ENCODE measurements at places on chromosomes 1 and 21.

DNA sequence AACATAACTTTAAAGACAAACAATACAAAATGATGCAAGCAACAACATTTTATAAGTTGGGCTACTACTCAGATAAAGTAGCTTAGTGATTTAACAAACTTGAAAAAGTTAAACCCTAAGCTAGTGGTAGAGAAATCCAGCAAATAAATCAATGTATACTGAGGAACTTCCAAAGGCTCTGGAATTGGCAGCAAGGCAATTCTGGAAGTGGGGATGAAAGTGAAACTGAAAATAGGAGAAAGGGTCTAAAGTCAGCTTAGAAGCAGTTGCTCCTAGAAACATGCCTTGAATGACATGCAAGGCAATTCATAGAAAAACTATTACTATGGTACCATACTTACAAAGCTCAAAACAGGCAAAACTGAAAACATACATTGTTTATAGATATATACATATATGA is 90.0 kb upstream of the CAMK1G start:
- no peak for DNase-seq

GRCh38 chr21:33985117-33986050 is 69.8 kb upstream of the ATP5PO start:
- DNase-seq = no peak

DNA sequence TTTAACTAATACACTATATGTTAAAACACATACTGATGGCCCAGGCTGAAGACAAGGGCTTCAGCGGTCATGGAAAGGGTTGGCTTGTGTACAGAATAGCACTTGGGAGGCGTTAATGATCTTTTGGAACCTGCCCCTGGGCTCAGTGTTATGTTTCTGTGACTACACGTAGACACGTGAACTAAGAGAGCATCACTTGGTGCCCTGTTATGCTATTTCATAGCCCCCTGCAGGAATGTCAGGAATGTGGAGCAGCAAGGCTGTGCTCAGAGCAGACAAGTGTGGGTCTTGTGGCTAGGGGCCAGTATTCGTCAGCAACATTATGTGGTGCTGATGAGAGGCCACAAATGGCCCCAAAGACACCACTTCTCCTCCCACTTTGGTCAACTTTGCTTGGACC is 132.4 kb downstream of the MAP3K21 start:
- DNase-seq = no peak

DNA sequence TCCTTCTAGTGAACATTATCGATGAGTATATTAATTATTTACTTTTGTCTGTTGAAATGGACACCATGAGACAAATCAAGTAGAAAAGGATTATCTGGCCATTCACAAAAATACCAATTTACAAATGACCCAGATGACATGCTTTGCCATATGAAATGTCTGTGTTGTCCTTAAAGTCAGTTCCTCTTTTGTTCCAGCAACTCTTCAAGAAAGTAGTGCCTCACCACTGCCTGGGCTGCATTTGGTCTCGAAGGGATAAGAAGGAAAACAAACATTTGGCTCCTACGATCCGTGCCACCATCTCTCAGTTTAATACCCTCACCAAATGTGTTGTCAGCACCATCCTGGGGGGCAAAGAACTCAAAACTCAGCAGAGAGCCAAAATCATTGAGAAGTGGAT is 79.6 kb downstream of the RGL1 start:
- DNase-seq = no peak

- no peak for DNase-seq
These were observed 51.6 kb downstream of the PLPP3 start for GRCh38 chr1:56527548-56528302.

DNA sequence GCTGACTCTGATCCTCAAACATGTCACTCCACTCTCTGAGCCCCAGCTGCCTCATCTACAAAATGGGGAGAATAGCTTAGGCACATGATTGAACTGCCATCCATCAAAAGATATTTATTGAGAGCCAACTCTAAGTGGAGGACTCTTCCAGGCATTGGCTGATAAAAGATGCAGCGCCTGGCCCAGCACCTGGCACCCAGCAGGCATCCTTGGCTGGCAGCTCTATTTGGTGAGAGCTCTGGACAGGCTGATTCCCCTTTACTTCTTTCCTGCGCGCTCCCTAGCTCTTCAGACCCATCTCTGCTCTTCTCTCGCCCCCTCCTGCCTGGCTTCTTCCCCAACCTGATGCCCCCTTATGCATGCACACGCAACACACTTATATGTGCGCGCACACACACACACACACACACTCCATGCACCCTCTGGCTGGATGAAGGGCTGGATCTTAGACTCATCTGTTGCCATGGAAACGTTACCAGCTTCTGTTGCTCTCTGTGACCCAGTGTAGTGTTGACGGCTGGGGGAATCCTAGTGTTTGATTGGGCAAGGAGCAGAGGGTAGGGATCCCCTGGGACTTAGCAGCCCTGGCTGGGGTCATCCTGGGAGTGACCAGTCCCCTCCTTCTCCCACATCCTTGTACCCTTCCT is 49.3 kb downstream of the VWA5B1 start:
- no peak for DNase-seq

DNA sequence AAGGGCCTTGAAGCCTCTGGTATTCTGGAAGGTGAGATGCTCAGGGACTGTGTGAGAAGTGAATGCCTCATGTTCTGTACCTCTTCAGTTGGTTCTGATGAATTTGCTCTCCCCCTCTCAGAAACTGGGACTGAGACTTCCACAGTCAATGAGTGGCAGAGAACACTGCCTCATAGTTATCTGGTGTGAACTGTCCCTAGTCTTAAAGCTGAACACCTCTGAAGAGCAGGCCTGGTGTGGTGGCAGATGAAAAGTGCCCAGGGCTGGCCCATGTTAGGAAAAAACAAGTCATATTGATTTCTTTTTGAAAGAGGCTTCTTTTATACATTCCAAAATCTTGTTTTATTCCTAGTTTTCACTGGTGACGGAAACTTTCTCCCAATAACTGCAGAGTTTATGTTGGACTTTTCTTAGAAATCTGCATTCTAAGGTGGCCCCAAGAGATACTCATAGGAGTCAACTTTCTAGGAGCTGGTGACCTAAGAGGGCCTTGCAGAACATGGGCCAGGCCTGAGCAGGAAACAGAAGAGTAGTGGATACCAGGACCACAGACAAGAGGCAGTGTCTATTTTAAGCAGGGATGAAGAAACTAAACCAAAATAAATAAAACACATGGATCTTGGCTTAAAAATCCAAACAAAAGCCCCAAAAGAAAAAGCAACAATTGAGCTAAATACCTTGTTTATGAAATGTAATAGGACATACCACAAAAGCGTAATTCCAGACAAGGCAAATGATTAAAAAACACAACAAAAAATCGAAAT is 19.5 kb downstream of the DUSP10 start:
- no peak for DNase-seq

DNA sequence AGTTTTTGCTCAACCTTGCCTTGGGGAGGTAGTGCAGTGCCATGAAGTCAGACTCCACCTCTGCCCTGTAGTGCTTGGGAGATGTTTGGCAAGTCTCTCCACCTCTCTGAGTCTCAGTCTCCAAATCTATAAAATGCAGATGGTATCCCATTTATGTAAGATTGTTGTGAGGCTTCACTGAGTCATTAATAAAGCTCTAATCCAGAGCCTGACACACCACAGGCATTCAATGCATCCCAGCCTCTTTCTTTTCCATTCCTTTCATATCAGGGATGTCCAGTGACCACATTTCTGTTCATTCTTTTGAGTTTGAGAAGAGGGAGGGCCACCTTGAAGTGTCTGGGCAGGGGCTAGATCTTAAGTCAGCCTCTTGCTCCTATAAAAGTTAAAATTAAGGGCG is 37.6 kb upstream of the LMO4 start:
- DNase-seq = no peak
